ENCODE measurements at places on chromosomes 12 and 14.

GRCh38 chr12:71060426-71060825 is 97.4 kb downstream of the TSPAN8 start:
- peak; percentile 68 for DNase-seq

GRCh38 chr12:131087991-131088700 is 134.4 kb downstream of the ADGRD1 start:
- no peak for DNase-seq

DNA sequence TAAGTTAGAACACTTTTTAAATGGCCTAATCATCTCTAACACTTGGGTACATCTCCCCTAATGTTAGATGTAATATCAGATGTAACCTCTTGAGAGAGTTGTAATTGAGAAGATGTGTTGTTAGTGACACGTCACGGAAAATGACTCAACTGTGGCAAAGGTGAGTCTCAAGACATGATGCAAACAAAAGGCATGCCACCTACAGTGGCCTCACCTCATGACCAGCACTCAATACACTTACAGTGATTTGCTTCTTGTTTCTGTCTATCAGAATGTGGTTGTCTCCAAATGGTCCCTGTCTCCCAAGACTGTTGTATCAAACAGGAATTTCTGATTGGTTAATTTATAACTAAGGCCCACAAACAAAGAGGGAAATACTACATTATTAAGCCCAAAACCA is 91.2 kb downstream of the SLC25A21 start:
- no peak for DNase-seq

DNA sequence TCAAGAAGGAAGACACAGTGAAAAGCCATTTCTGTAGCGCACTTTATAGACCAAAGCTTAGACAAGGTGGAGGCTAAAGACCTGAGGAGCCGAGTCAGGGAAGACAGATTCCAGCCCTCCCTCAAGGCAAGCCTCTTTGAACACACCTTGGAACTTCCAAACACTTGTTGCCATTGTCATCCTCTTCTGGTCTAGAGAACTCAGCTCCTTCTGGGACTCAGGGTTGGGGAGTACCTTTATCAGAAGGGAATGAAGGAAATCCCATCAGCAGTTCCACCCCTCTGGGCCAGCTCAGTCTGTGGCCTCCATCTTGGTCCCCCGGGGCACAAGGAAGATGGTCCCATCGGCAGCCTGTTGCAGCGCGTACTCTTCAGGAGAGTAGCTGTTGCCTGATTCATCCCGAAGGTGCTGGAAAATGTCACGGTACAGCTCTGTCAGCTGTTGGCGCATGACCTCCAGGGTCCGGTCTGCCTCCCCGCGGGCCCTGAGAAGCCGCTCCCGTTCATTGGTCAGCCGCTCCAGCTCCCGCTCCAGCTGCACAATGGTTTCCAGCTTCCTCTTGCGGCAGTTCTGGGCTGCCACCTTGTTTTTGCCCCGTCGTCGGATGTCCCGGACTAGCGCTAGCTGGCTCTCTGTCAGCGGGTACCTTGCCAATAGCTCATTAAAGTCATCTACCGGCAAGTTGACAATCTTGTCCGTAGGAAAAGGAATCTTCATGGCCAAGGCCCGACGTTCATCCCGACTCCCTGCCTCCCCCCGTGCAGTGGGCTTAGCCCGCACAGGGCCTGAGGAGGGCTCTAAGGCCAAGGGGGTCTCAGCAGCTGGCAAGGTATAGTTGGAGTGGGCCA is 8.5 kb downstream of the NFE2 start:
- DNase-seq: no peak

- no peak for DNase-seq
These were observed 12.4 kb downstream of the ERG28 start for GRCh38 chr14:75648066-75648838.

- no peak for DNase-seq
These were observed 460.4 kb downstream of the DPF3 start for GRCh38 chr14:72433511-72433910.

DNA sequence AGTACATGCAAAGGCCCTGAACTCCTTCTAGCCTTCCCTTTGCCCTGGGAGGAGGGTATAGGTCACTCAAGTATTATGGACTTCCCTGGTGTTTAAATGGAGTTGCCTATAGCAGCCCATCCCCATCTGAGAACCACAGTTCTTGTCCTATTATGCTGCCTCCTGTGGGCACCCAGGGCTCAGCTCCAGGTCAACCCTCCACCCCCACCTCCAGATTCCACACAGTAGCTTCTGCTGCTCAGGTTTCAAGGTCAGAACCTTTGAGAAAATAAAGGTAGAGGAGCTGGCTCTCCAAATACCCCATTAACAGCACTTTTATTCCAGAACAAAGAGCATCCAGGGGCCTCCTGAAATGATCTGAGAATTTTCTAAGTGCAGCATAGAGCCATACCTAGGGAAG is 57.4 kb downstream of the ACTN1 start:
- DNase-seq: no peak

DNA sequence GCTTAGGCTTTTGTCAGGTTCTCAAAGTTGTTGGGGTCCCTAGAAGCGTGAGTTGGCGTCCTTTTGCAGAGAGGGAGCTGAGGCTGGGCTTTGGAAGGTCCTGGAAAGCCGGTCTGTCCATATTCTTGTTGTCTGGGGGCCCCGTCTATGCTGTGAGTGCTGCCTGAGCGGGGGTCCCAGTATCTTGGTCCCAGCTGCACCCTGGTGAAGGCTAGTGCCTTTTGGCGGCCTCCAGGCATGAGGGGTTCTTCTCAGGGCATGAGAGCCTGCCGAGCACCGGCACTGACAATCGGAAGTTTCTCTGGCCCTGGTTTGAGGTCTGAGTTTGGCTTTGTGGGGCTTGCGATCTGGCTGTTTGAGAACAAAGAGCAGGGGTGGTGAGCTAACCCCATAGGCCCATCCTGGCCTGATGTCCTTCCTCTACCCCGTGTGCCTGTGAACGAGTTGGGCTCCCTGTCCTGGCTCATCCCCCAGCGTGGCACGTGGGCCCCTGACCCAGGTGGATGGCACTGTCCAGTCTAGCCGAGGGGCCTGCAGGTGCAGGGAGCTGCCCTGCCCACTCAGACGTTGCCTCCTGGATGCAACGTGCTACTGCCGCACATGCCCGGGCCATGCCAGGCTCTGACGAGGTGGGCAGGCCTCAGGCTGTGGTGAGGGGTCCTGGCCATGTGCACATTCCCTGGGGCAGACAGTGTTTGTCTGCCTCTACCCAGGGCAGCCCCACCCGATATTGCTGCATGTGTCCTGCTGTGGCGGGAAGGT is 3.9 kb downstream of the CEP170B start:
- no peak for DNase-seq

GRCh38 chr12:126998747-126999285 is 1268.2 kb upstream of the TMEM132C start:
- no peak for DNase-seq

DNA sequence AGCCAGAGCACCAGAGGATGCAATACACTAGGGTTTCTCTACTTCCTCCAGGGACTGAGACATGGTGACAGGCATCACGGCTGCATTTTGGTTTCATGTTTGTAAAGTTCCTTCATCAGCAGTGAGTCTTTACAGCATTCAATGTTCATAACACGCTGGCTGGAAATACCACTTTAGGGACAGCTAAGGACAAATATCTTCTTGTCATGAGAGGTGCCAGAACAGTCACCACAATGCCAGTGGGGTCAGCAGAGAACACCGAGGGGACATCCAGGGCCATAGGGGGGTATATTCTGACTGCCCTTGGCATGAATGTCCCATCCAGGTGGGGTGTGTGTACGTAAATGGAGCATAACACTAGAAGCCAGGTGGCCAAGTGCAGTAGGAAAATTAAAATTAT is 72.3 kb downstream of the CCDC60 start:
- no peak for DNase-seq

DNA sequence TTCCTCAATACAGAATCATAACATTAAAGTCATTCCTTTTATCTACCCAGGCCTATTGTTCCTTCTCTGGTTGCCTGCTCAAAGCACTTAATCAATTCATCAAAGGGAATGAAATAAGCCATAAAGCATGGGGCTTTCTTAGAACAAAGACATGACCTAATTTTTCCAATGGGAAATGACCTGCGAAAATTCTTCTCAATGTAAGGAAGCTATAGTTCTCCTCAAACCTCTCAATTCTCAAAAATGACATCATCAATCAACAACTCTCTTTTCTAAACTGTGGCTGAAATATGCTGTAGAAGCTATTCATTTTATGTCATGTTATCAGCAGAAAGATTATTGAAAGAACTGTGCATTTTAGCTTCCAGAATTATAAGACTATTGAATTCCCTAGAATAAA is 116.0 kb upstream of the PTPRR start:
- DNase-seq: no peak

DNA sequence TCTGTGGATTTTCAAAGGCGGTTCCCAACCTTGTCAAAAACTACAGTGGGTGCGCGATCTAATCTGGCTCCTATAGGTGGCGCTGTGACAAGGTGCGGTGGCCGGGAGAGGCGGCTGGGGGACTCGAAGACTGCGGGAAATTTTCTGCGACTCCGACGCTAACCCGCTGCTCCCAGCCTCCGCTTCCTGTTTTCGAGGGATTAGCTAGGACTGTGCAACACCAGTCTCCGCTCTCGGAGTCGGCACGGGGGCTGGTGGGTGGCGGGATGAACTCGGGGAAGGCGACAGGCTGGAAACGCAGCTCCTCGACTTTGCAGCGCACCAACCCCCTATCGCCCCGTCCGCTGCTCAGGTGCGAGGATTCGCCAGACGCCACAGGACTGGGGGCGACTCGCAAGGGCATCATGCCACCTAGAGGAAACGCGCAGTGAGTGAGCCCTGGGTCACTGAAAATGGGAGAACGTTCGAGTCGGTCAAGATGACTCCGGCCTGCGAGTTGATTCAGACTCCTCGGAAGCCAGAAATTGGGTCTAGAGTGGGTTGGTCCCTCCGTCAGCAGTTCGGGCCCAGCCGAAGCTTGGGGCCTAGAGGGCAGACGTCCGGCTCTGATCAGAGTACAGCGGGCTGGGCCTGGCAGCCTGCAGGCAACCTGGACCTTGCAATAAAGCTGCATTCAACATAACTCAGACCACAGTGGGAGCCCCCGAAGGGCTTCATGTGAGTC is 5.5 kb upstream of the PAX9 start:
- peak; percentile 88 for DNase-seq

DNA sequence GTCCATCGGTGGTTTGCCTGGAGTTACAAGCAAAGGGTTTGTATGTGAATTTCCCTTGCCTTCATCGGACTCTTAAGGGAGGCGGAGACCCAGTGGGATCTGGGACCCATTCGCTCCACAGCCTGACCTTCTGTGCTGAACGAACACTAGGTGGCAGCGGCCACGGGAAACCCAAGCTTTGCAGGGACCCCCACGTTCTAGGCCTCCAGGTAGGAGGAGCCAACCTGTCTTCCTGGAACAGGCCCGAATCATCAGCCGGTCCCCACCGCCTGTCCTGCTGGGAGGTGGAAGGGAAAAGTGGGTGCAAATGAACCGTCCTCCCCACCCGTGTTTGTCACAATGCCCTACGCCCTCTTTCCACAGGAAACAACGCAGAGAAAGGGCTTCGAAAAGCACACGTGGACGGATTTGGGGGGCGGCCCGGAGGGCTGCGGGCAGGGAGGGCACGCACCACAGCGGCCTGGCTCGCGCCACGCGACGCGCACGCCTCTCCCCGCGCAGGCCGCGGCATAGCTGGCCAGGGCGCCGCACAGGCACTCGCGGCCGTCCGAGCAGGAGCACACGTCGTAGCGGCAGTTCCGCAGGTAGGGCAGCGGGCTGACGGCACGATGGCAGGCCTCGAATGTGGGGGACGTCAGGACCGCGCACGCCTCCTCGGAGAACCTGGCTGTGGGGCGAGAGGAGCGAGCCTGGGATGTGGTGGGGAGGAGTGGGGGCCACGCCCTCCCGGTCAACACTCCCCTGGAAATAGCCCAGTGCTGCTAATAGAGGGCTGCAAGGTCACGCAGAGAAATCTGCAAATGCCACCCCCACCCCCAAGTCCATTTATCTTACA is 67.8 kb downstream of the VWF start:
- DNase-seq: no peak

- DNase-seq: no peak
These were observed 31.5 kb upstream of the KRR1 start for GRCh38 chr12:75542942-75543341.

DNA sequence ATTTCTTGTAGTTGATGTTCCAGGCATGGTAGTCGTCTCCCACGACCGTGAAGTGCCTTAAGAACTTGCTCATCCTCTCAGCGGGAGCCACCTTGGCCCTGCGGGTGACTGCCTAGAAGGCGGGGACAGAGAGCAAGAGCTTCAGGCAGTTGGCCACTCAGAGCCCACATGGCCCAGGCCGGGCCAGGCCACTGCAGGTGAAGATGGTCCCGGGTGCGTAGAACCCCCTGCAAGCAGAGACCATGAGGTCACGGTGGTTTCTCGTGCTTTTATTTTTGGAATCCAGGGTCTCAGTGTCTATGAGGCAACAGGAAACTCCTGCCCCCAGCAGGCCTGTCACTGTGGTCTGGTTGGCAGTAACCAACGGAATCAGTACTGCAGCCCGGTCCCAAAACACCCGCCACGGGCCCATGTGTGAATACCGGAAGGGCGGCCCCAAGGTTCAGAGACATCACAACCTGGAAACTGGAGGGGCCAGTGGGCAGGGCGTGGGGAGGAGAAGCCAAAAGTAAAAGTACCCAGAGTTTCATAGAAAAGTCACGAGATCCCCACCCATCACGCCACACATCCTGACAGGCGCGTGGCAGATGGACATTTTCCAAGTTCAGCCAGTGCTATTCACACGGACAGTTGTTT is 27.5 kb downstream of the HVCN1 start:
- DNase-seq: no peak

GRCh38 chr14:65772921-65773574 is 360.5 kb downstream of the FUT8 start:
- no peak for DNase-seq

DNA sequence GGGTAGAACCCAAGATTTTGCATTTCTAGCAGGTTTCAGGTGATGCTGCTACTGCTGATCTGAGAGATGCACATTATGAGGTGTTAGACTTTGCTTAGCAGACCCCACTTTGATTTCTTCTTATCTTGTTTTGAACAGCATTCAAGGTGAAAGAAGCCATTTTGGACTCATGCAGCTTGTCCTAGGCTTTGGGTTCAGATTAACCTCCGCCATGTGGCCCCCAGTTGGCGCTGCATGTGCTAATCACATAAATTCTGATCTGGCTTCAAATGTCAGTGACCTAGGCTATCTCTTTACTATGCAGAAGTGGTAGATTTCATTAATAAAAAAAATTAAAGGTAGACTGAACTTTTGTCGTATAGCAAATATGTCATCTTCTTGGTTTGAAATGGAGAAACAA is 89.8 kb upstream of the DYRK2 start:
- no peak for DNase-seq

DNA sequence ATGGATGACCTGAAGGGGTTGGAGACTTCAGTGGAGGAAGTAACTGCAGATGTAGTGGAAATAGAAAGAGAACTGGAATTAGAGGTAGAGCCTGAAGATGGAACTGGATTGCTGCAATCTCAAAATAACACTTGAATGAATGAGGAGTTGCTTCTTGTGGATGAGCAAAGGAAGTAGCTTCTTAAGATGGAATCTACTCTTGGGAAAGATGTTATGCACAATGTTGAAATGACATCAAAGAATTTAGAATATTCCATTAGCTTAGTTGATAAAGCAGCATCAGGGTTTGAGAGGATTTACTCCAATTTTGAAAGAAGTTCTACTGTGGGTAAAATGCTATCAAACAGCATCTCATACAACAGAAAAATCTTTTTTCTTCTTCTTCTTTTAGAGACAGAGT is 186.4 kb upstream of the PRKD1 start:
- DNase-seq: no peak

GRCh38 chr12:85688837-85689236 is 147.4 kb downstream of the RASSF9 start:
- no peak for DNase-seq

GRCh38 chr12:131422744-131423143 is 288.1 kb upstream of the SFSWAP start:
- DNase-seq: no peak

- peak; percentile 47 for DNase-seq
These were observed 154.4 kb downstream of the RPAP3 start for GRCh38 chr12:47551426-47551851.

All from NCI-H524 (cell line).